ENCODE measurements at places on chromosomes 5 and 9.
A peak's percentile ranks its signal among the peaks of the same experiment; 100 is the strongest.

DNA sequence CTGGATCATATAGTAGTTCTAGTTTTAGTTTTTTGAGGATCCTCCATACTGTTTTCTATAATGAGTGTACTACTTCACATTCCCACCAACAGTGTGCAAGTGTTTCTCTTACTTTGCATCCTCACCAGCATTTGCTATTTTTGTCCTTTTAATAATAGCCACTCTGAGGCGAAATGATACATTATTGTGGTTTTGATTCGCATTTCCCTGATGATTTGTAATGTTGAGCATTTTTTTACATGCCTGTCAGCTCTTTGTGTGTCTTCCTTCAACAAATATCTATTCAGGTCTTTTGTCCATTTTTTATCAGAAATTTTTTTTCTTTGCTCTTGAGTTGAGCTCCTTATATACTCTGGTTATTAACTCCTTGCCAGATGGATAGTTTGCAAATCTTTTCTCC lies 114.0 kb downstream of the ADAMTSL1 start:
- no peak for DNase-seq

GRCh38 chr5:165157219-165157618 lies 1651.8 kb downstream of the MAT2B start:
- no peak for DNase-seq

DNA sequence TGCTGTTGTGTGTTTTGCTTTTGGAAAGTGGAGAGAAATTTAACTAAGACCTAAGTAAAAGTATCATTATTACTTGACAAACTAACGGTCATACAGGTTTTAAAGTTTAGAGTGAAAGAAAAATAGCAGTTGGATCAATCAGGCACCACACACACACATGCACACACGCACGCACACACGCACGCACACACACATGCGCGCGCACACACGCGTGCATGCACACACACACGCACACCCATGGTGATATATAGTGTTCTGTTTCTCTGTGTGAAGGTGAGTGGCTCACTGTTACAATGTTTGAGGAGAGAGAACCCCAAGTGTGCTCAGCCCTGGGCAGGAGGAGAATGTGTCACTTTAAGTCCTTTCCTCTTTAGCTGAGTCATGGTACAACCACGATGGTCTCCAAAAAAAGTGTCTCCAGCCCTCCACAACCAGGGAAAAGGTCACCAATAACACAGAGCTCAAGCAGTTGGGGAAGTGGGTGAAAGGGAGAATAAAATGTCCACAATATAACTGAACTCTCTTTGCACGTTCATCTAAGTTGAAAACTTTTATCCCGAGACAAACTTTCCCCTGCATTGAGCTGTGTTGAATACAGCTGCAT lies 3.2 kb downstream of the ZNF366 start:
- DNase-seq: no peak

- DNase-seq: no peak
These were observed 655.2 kb downstream of the PDE4D start for GRCh38 chr5:59238126-59238902.

DNA sequence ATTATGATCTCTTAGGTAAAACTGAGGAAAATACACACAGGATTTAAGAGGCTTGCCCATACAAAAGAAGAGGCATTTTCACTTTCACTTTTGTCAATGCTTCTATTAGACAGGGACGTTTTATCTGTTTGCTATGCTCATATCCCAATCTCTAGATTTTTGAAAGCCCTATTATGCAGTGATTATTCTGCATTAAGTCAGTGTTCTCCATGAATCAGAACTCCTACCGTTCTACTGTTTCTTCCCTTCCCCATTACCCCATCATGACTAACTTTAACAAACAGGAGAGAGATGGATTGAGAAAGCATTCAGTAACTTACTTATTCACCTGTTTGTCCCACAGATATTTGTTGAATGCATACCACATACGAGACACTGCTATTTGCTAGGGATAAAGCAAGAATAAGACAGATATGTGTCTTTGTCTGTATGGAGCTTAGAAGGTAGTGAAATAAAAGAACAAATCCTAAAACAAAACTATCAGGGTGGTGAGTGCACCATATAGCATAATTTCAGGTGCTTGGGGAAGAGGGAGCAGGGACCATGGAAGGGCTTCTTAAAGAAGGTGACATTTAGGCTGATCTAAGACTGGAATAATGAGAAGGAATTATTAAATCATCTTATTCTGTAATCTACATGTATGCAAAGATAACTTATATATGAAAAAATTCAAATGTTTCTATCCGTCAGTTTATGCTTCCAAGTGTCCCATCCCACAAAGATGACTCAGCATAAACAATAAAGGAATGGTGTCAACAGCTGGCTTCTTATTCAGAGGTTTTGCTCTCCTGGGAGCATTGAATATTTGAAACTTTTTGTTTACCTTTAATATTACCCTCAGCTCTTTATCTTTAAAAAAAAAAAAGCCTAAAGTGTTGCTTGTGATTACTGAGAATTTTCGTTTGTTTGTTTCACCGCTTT lies 328.1 kb downstream of the HINT1 start:
- no peak for DNase-seq

GRCh38 chr5:174371600-174372094 lies 326.1 kb downstream of the NSG2 start:
- no peak for DNase-seq

GRCh38 chr9:72701510-72701909 lies 180.1 kb downstream of the TMC1 start:
- no peak for DNase-seq

DNA sequence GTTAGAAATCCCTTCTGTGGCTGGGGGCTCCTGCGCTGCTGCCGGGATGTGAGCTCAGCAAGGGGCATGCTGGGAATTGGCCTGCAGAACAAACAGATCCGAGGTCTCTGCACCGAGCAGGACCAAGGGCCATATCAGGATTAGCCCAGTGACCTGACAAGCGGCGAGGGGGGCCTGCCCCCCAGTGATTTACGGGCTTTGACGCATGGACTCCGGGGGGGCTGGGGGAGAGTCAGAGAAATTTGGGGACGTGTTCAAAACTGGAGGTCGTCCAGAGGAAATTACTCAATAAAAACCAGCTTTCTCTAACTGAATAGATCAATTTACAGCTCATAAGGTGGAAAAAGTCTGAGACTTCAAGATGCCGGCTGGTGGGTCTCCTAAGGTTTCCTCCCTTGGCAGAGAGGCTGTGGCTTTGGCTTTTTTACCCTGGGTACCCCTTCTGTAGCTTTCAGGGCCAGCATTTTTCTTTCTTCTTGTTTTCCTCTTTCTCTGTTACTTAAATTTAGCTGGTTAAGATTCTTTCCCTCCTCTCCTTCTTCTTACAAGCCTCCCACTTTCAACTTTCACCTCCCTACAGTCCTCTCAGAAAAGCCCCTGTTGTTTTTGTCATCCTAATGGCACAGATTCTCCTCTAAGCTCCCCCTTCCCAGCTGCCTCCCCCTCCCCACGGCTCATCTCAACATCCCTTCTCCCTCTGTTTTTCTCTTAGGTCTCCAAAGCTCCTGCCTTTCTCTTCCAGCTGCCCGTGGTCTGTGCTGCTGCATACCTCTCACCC lies 551.0 kb downstream of the CCDC171 start:
- peak; percentile 71 for DNase-seq

- DNase-seq: no peak
These were observed 416.1 kb upstream of the IRX4 start for GRCh38 chr5:2298781-2299180.

GRCh38 chr9:113454914-113455761 lies 8.4 kb upstream of the RGS3 start:
- DNase-seq: peak; percentile 52

DNA sequence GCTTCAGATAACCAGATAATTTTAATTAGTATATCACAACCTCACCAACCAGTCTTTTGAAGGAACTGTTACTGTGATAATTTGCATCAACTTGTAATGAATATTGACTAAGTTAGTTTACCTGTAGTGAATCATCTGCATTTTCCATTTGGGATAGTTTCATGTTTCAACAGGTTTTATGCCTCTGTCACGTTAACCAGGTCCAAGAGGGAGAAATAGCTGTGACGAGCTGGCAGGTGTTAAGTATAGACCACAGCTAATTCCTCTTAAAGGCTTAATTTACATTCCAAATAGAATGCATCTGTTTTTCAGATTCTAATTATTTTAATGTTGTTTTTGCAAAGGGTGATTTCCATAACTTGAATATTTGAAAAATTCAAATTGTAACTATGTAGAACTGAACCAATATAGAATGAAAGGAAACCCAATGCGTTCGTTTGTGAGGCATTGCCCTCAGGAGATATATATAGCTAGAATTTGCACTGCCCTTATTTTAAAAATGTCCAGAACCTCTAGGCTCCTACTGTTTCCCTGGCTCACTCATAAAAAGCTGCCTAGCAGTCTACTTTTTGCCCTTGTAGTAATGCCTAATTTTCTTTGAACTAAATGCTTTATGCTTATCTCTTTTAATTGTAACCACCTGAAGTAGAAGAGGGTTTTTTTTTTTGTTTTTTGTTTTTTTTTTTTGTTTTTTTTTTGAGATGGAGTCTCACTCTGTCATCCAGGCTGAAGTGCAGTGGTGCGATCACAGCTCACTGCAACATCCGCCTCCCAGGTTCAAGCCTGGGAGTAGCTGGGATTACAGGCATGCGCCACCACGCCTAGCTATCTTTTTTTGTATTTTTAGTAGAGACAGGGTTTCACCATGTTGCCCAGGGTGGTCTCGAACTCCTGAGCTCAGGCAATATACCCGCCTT lies 270.5 kb downstream of the SMARCA2 start:
- DNase-seq: no peak

- DNase-seq: no peak
These were observed 51.2 kb upstream of the RPS23 start for GRCh38 chr5:82329393-82329792.

- DNase-seq: no peak
These were observed 1.4 kb downstream of the IL11RA start for GRCh38 chr9:34653151-34654072.

- no peak for DNase-seq
These were observed 1.1 kb downstream of the UGCG start for GRCh38 chr9:111897601-111898137.

GRCh38 chr5:108212775-108213346 lies 169.0 kb downstream of the FBXL17 start:
- no peak for DNase-seq

DNA sequence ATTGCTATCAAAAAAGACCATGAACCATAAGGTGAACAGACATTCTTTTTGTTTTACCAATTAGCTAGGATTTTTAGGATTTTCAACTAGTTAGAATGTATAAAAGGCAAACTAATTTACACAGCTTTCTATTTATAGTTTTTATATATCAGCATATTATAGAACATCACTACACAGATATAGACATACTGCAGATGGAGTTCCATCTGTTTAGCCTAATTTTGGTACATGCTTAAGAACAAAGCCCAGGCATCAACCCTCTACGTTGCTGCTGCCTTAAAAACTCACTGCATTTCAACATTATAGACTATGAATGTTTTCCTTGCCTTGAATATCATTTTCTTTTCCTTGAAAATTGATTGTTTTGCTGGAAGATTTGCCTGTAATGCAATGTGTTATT lies 2227.5 kb upstream of the C9orf72 start:
- no peak for DNase-seq

GRCh38 chr5:180135128-180135955 lies 63.8 kb upstream of the RNF130 start:
- no peak for DNase-seq

DNA sequence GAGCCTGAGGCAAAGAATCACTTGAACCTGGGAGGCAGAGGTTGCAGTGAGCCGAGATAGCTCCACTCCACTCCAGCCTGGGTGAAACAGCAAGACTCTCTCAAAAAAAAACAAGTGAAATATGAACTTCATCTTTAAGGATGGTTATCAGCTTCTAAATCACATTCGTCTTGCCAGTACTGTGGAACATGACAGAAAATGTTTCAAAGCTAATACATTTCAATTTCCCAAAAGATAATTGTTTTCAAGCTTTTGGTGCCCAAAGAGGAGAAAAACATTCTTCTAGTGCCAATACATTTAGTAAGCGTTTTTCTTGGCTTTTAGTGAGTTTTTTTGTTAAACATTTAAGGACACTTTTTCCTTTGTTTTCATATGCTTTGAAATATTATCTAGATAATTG lies 4.4 kb upstream of the IFT74 start:
- no peak for DNase-seq

- DNase-seq: no peak
These were observed 254.0 kb downstream of the DEPDC1B start for GRCh38 chr5:60445921-60446320.

DNA sequence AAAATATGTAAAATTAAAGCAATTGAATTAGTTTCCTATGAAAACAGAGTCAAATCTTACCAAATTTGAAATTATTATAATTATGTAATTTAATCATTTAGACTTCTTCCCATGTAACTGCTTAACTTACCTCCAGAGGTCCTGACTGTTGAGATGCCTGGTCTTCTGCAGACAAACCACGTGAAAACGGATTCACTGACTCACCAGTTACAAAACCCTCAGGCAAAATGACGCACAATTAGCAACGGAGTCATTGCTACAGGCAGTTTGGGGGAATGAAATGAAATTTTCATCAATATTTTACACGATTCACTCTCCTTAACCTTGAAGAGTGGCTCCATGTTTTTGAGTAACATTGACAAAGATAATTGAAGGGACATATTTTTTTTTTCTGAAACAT lies 460.8 kb downstream of the MTRR start:
- DNase-seq: no peak

GRCh38 chr9:92564504-92564903 lies 28.7 kb upstream of the ECM2 start:
- no peak for DNase-seq

DNA sequence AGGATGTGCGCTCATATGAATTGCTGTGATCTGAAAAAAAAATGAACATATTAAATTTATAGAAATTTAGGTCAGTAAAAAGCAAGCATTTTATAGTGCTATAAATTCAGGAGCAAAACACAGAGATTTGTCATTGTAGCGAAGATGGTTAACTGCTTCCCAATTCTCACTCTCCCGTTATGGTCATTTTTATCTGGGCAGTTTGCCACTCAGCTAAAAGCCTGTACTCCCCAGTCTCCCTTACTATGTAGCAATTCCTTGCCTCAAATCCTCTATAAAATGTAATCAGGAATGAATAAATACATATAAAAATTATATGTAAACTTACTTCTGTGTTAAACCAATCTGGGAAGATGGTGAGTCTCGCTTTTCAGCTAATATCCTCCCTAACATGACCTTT lies 471.5 kb downstream of the HINT1 start:
- no peak for DNase-seq

GRCh38 chr5:24623031-24623430 lies 21.7 kb downstream of the CDH10 start:
- no peak for DNase-seq

DNA sequence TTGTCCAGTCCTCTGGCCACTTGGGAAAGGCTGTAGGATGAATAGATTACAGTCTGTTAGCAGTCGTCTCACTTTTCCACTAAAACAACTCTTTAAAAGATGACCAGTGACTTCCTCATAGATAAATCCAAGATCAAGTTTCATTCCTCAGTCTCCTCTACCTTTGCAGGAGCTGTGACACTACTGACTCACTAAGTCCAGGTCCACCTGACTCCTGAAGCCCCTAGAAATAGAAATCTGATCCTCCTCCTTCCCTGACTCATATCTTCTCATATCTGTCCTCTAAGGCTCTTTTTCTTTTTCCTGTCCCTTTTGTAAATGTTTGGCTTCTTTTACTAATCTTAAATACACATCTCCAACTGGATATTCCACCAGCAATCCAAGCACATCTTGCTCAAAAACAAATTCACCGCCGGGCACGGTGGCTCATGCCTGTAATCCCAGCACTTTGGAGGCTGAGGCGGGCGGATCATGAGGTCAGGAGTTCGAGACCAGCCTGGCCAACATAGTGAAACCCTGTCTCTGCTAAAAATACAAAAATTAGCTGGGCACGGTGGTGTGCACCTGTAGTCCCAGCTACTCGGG lies 2.6 kb downstream of the CCDC125 start:
- no peak for DNase-seq

GRCh38 chr5:135724617-135725016 lies 109.8 kb upstream of the SLC25A48 start:
- DNase-seq: no peak

Measured in smooth muscle cell of the brain vasculature (primary cell).